Upper lobe of left lung (tissue), 6 donors: ENCODE measurements at places on chromosomes 5 and 9. TPM values are rescaled to one million over a fixed set of nuclear protein-coding genes. Genes with fewer than 3 reads are reported as not detected.

GRCh38 chr5:61344187-61344944 is 12.3 kb downstream of the ZSWIM6 start:
- DNase-seq, result no peak

IL3 gene
- total RNA-seq, result not detected

CEMIP2 gene
- 277 TPM for total RNA-seq

GRCh38 chr5:55554585-55555202 is 19.9 kb upstream of the PLPP1 start:
- DNase-seq, result no peak

GRCh38 chr5:161051920-161052500 is 200.0 kb upstream of the ATP10B start:
- DNase-seq, result no peak
